ENCODE measurements at places on chromosomes 3 and 15.

DNA sequence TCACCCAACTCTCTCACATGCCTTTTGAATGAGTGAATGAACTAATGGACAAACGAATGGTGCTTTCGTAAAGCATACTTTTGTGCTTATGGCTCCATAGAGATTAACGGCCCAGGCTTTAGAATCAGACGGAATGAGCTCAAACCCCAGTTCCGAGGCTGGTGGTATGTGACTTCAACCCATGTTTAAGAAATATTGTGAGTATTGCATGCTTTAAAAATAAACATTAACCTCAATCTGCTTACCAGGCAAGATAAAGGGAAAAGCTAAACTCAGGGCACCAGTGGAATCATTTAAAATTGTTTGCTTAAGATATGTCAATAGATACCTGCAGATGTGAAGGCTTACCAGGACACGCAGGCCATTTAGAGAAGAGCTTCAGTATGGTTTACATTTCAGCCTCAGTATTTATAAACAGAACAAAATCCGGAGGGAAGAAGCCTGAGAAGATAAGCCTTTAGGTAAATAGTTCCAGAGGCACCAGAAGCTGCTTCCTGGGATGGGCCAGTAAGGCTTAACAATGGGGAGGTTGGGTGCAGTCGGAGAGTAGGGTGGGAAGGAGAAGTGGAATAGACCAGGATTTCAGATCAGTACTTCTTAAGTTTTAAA is 186.4 kb downstream of the ADAMTS9 start:
- peak; percentile 17 for DNase-seq

DNA sequence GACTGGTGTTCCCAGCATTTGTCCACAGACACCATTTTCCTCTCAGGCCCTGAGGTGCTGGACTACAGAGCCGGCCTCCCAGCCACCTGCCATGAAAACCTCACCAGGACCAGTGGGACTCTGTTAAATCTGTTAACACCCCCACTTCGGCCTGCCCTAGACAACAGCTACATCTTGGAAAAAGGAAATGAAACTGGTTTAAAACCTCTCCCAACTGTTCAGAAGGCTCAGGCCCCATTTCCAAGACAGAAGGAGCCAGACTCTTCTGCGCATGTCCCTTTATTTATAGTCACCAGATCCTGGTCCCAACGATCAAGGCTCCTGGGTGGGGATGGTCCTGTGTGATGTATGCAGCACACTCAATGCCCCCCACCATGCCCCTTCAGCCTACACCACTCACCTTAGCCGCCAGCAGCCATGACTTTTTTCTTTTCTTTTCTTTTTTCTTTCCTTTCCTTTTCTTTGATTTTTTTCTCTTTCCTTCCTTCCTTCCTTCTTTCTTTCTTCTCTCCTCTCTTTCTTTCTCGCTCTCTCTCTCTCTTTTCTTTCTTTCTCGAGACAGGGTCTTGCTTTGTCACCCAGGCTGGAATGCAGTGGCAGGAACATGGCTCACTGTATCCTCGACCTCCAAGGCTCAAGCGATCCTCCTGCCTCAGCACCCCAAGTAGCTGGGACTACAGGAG is 25.5 kb upstream of the FLNB start:
- no peak for DNase-seq

- DNase-seq, result no peak
These were observed 943.8 kb downstream of the VGLL3 start for GRCh38 chr3:86047161-86047560.

- DNase-seq, result no peak
These were observed 22.1 kb upstream of the SYNM start for GRCh38 chr15:99082798-99083197.

DNA sequence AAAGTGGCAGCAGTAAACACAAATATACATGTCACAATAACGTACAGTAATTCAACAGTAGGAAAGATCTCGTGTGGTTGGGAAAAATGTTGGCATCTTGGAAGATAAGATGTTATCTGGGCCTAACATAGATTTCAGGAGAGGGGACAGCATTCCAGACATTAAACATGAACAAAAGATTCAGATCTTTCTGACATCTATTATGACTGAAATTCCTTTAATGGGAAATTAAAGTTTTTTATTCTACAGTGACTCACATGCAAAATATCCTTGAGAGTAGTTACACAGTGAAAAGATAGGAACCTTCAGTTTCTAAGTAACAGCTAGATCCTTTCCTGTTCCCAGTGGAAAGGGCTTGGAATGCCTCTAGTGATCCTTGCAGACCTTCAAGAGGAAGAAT is 9.2 kb downstream of the NDUFB5 start:
- no peak for DNase-seq

DNA sequence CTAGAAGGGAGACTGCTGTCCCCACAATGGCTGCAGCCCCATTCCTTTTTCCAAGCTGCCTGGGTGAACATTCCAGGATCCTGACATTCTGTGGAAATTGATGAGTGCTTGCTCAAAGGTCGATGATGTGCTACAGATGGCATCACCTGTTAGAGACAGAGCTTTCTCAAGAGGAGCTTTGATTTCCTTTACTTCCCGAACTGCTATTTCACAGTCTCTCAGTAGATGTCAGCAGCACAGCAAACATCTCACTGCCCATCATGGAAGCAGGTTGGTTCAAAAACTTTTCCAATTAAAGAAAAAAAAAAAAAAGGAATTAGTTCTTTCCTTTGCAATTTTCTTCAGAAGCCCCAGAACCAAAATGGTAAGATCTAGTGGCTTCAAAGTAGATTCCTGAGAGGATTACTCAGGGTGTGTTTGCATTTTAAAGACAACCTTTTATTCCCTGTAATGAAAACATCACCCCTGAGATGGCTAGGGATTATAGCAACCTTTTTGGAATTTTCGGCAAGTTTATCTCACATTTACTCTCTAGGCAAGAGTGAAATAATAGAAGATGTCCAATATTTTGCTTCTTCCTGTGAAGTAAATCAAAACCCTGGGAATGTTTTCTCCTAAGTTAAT is 44.8 kb downstream of the POLR2M start:
- no peak for DNase-seq

DNA sequence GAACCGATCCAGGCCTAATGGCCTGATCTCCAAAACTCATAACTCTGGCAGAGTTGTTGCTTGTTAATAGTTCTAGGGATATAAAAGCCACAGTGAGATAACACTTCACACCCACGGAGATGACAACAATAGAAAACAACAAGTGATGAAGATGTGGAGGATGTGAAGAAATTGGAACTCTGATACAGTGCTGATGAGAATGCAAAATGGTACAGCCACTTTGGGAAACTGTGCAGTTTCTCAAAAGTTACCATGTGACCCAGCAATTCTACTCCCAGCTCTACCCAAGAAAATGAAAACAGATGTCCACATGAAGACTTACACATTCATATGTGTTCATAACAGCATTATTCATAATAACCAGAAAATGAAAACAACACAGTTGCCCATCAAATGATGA is 3.8 kb downstream of the CMTM7 start:
- no peak for DNase-seq

- DNase-seq, result no peak
These were observed 454 bp downstream of the C15orf62 start for GRCh38 chr15:40770147-40770721.

DNA sequence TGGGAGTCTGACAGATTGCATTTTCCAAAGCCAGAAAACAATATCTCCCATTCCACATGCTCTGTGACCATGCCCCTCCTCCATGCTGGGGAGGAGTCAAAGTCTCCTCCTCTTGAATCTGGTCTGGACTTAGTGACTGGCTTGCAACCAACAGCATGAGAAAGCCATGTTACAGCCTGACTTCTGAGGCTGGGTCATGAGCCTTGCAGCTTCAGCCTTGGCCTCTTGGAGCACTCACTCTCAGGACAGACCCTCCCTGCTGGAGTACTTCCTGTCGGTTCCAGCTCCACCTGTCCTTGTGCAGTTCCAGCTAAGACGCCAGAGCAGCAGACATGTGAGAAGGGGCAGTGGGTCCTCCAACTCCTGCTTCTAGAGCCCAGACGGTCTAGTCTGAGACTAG is 49.7 kb upstream of the RBSN start:
- no peak for DNase-seq

Data from NCI-H2029 treated with DMSO at 0.1 percent for 48 hours (cell line).